DMS53 (cell line): ENCODE measurements at places on chromosomes 4 and X.

- no peak for DNase-seq
Observed at GRCh38 chr4:98290511-98290910, 29.3 kb downstream of the RAP1GDS1 start.

DNA sequence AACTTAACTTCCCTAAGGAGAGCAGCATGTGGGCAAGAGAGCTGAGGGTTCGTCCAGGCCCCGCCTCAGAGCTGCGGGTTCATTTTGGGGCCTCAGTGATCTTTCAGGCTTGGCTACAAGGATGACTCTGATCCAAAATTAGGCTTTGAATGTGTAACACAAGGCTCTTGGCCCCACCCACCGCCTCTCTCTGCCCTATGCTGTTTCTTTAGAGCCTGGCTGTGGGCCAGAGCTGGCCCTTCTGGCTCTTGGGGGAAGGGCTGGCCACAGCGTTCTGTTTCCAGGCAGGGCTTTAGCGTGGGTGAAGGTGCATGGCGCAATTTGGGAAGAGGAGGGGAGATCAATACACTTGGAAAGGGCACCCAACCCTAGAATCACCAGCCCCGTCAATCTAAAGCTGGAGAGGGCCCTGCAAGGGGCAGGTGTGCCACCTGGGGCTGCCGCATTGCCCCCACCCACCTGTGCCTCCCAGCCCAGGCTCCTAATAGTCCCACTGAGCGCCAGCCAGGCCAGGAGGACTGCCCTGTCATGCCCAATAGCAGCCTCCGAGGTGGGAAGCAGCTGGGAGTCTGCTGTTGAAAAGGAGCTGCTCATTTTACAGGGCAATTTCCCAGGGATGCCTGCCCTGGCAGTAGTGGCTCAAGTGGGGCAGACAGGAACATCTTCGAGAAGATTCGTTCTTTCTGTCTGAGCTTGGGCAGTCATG lies 84.5 kb upstream of the MAML3 start:
- DNase-seq: peak; percentile 91

DNA sequence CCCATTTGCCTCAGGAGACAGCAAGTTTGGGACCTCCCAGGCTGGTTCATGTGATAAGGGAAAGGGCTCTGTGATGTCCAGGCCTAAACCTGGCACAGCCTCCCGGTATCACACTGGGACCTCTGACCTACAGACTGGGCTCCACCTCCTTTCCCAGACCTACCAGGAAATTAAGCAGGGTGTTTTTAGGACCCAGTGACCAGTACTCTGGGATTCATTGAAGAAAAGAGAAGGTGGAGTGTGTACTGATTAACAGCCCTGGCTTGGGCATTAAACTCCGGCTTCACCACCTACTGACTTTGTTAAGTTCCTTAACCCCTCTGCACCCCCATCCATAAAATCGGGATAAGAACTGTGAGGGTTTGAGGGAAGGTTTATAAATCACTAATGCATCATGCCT lies 28.6 kb downstream of the ASB9 start:
- no peak for DNase-seq

- no peak for DNase-seq
Observed at GRCh38 chr4:51930557-51930956, 87.6 kb downstream of the DCUN1D4 start.

DNA sequence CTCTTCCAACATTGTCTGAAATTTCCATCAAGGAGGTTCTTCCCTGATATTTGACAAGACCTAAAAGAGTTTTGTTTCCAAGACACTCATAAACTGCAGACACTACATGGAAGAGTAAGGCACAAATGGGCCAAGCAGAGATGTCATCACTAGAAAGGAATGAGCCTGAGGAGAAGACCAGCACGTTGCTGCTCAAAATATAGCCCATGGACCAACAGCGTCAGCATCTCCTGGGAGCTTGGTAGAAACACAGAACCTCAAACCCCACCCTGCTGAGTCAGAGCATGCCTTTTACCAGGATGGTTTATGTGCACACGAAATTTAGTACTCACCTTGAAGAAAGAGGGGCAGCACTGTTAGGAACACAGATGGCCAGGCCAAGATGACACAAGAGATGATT lies 128.7 kb upstream of the MID1 start:
- DNase-seq: no peak

GRCh38 chr4:23978002-23978401 lies 88.2 kb upstream of the PPARGC1A start:
- no peak for DNase-seq

GRCh38 chr4:119110121-119110520 lies 25.5 kb upstream of the MYOZ2 start:
- no peak for DNase-seq

GRCh38 chr4:19683426-19683825 lies 568.3 kb upstream of the SLIT2 start:
- DNase-seq: peak; percentile 49

DNA sequence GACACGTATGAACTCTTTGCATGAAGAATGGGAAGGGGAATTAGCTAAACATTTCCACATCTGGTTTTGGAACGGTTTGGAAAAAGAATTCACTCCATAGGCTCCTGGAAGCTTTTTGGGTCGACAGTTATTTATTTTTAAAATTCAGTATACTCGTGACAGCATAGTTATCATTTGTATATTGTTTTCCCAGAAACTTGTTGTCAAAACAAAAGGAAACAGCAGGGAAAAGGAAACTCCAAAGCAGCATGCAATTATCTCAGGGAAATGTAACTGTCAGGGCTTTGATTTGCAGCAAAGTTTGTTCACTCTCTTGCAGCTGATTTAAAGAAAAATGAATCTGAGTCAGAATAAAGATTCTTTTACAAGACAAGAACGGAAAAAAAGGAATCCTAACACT lies 86.5 kb downstream of the PLAC1 start:
- no peak for DNase-seq

- DNase-seq: peak; percentile 7
Observed at GRCh38 chr4:184812651-184813181, 13.1 kb downstream of the ACSL1 start.

- DNase-seq: no peak
Observed at GRCh38 chrX:22516893-22517292, 244.2 kb downstream of the CBLL2 start.

DNA sequence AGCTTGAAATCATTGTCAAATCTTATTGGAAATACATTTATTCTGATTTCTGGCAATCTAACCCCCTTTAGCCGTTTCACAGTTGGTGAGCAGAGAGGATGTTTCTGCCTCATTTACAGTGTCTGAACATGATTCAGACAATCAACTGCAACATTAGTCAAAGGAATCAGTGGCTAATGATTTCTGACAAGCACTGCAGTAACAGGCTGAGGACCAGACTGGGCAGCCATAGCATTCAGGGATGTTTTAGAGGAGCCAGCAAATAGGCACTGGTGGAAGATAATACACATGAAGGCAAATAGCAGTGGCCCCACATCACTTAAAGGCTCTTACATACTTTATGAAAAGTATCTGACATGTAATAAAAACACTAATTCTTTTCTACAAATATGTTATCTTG lies 102.8 kb downstream of the TTC29 start:
- DNase-seq: no peak

DNA sequence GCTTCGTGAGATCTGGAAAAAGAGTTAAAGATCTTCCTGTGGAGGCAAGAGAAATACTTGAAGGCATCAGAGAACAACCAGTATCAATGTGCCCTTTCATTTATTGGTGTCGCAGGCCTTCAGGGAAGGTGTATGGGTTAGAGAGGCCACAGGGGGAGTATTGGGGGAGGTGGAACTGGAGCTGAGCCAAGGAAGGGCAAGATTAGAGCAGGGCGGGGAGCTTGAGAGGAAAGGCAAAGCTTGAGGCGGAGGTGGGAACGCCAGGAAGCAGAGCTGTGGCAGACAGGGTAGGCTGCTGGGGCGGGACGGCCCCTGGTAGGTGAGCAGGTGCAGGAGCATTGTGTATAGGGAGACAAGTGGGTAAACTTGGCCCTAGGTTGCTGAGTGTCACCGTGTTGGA lies 329.9 kb downstream of the ARHGAP10 start:
- peak; percentile 47 for DNase-seq

DNA sequence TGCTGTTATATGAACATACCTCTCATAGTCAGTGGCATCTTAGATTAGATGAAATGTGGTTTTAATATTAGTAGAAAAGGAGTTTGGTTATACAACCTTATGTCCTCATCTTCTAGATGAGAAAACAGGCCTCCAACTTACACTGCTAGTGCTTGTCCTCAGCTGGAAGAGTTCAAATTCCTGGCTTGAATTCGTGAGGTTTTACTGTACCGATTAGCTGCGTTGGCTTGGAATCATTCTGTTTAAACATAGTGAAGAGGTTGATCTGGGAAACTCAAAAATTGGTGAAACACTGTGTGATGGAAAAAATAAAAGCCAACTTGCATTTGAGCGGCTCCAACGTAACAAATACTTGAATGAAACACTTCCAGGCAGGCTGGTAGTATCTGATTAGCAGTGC lies 81.0 kb downstream of the LNX1 start:
- no peak for DNase-seq

- DNase-seq: no peak
Observed at GRCh38 chrX:57267308-57267707, 19.2 kb upstream of the FAAH2 start.

GRCh38 chrX:24464498-24464835 lies 619 bp upstream of the PDK3 start:
- peak; percentile 27 for DNase-seq

DNA sequence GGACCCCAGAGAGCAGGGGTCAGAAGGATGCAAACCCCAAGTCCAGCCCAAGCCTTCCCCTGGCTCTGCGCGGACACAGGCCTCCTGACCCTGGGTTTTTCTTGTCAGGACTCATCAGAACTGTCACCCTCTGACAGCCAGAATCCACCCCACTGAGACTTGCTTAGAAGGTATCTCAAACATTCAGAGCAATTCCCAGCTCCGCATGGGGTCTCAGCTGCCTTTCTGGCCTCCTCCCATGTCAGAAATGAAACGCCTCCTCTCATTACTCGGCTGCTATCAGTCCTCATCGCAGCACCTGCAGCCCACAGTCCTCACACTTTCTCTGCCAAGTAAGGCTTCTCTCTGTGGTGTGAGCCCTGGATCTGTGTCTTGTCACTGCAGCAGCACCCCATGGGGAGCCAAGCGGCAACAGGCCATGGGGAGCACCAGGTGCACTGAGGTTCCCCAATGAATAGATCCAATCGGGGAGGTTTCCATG lies 97.8 kb downstream of the WFS1 start:
- no peak for DNase-seq

GRCh38 chr4:175833574-175834311 lies 21.7 kb upstream of the GPM6A start:
- DNase-seq: no peak

DNA sequence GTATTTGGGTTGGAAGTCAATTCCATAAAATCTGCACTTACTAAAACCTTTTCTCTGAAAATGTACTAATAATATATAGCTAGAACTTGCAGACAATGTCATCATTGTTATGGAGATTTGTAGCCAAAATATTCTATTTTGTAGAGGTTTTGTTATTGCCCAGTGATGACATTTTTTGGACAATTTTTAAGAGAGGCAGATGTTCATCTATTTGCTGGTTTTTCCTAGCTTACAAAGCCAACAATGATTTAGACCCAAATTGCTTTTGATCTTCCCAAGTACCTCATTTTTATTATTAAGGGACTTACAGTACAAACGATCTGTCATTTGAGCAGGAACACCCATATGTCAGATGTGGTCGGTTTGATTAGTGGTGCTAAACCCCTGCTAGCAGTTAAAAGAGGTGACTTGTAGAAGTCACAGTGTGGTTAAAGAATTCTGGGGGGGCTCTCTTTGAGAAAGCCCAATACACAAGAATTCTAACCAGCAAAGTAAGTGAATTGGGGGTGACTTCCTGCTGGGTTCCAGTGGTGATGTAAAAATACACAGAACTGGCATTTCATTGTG lies 136.2 kb downstream of the KIT start:
- DNase-seq: no peak

DNA sequence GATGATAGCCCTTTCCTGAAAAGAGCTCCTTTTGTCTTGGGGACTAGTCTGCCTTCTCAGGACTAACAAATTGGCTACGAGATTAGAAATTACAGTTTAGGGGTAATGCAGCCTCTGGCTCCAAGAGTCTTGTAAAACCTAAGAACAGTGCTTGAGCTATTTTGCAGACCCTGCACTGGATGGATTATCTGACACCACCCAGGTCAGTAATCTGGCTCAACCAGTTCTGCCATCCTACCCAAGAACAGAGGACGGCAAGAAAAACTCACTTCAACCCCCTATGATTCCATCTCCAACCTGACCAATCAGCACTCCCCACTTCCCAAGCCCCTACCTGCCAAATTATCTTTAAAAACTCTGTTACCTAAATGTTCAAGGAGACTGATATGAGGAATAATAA lies 225.1 kb downstream of the FAM47A start:
- no peak for DNase-seq

- DNase-seq: no peak
Observed at GRCh38 chrX:40040686-40041461, 56.9 kb downstream of the BCOR start.

- no peak for DNase-seq
Observed at GRCh38 chrX:105483011-105483410, 262.5 kb upstream of the TEX13A start.

GRCh38 chrX:47662144-47662657 lies 3.2 kb upstream of the UXT start:
- peak; percentile 15 for DNase-seq

GRCh38 chrX:129693354-129693753 lies 38.6 kb upstream of the APLN start:
- DNase-seq: no peak

GRCh38 chrX:122196343-122196742 lies 987.7 kb upstream of the GRIA3 start:
- no peak for DNase-seq

GRCh38 chr4:147683188-147683591 lies 773 bp downstream of the PRMT9 start:
- peak; percentile 43 for DNase-seq
